Upper lobe of left lung (tissue), 6 donors: ENCODE measurements at places on chromosomes 11 and 22. TPM values are rescaled to one million over a fixed set of nuclear protein-coding genes. Genes with fewer than 3 reads are reported as not detected.

DNA sequence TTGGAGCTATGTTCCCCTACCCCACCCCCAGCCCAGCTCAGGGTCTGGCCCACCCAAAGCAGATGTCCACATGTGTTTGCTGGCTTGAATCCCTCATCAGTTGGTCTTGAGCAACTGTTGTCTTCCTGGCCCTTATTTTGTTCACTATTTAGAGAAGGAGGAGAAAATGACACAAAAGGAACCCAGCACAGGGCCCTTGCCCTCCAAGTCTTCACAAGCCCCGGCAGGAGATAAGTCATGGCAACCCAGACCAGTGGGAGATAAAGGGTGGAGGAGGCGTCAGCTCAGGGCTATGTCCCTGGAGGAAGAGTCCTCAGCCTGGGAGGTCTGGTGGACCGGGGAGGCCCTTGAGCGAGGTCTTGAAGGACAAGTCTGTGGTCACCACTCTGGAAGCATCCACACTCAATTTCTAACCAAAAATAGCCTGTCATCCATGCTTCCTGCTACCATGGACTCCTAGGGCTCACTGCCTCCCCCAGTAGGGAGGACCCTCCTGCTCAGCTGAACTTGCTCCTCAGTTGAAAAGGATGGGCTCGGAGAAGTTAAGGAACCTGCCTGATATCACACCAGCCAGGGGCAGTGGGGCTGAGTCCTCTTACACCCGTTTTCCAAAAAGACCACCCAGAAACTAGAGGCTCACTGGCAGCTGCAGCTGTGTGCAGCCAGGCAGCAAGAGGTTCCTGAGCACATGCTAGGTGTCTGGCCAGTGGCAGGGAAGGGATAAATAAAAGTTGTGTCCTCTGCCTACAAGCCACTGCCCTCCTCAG, 1.8 kb upstream of the RAB3IL1 start:
- H3K36me3 ChIP-seq, result no peaks in the 10 kb centered on the region
- peaks cover 33% of the 10 kb centered on the region for H3K4me1 ChIP-seq
- H3K27me3 ChIP-seq, result peaks cover 7% of the 10 kb centered on the region
- DNase-seq, result no peak
- no peak overlapping the region for H3K27ac ChIP-seq

DNA sequence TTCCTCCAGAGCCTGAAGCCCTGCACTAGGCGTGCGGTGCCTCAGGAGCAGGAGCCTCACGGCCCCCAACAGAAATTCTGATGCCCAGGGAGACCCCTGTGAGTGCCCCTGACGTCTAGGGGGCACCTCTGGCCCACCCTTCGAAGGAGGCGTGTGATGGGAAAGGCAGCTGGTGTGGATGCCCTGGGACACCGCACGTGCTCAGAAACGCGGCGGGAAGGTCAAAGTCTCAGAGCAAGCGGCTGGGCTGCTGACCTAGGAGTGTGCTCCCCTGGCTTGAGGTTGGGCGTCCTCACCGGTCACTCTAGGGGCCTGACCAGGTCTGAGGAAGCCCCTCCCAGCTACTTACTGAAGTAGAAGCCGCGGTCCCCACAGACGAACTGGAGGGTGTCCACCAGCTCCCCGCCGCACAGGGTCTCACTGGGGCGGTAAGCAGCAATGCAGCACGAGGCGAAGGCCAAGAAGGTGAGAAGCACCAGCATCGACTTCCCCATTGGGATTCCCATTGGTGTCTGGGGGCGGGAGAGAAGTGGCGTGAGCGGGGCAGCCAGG, 4.1 kb downstream of the IGF2 start:
- H3K27me3 ChIP-seq, result peaks cover 37% of the 10 kb centered on the region
- no peaks in the 10 kb centered on the region for H3K36me3 ChIP-seq
- H3K27ac ChIP-seq, result no peak overlapping the region
- no peak for DNase-seq
- H3K4me3 ChIP-seq, result no peak overlapping the region

GRCh38 chr11:119696378-119697222, 32.4 kb downstream of the NECTIN1 start:
- peaks cover 19% of the 10 kb centered on the region for H3K4me1 ChIP-seq
- no peak for DNase-seq
- H3K27ac ChIP-seq, result no peak overlapping the region
- no peaks in the 10 kb centered on the region for H3K36me3 ChIP-seq
- H3K27me3 ChIP-seq, result no peaks in the 10 kb centered on the region
- no peak overlapping the region for H3K4me3 ChIP-seq

DNA sequence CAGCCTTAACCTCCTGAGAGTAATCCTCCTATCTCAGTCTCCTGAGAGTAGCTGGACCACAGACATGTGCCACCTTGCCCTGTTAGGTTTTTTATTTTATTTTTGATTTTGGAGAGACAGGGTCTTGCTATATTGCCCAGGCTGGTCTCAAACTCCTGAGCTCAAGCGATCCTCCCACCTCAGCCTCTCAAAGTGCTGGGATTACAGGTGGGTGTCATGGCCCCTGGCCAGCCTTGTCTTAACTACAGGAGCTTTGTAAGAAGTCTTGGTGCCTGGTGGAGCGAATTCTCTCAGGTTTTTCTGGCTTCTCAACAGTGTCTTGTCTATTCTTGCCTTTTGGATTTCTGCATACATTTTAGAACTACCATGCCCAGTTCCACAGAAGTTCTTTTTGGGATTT, 546.4 kb downstream of the TBC1D22A start:
- no peaks in the 10 kb centered on the region for H3K4me1 ChIP-seq
- H3K36me3 ChIP-seq, result no peaks in the 10 kb centered on the region
- H3K4me3 ChIP-seq, result no peak overlapping the region
- no peaks in the 10 kb centered on the region for H3K27me3 ChIP-seq

GRCh38 chr11:114746013-114746412, 67.7 kb downstream of the NXPE2 start:
- H3K36me3 ChIP-seq, result no peaks in the 10 kb centered on the region
- no peaks in the 10 kb centered on the region for H3K27me3 ChIP-seq
- no peak overlapping the region for H3K27ac ChIP-seq
- no peak overlapping the region for H3K4me3 ChIP-seq

GRCh38 chr11:2400762-2401435, 349 bp downstream of the TSSC4 start:
- DNase-seq, result no peak
- peaks cover 38% of the 10 kb centered on the region for H3K36me3 ChIP-seq
- peak overlapping the region; percentile 96 for H3K27ac ChIP-seq
- H3K4me3 ChIP-seq, result peak overlapping the region; percentile 76
- peaks cover 27% of the 10 kb centered on the region for H3K4me1 ChIP-seq
- no peaks in the 10 kb centered on the region for H3K27me3 ChIP-seq

- no peaks in the 10 kb centered on the region for H3K36me3 ChIP-seq
- no peaks in the 10 kb centered on the region for H3K4me1 ChIP-seq
- no peak overlapping the region for H3K4me3 ChIP-seq
- no peak overlapping the region for H3K27ac ChIP-seq
- DNase-seq, result no peak
These were observed 48.6 kb downstream of the TRIM29 start for GRCh38 chr11:120089036-120090001.

DNA sequence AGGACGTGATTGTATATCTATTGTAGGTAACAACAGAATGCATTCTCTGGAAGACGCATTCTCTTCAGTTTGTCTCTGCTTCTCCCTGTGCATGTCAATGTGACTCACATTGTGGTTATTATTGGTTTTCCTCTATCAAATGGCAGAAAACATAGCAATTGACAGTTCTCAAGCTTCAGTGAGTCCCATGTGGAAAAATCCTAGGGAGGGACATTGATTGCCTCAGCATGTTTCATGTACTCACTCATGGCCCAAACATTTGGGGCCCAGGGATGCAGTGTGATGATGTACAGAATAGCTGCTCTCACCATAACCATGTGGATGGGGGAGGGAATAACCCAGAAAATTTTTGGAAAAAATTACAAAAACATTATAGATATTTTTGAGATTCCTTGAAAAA, 9.3 kb upstream of the ARL14EP start:
- H3K27me3 ChIP-seq, result no peaks in the 10 kb centered on the region
- no peaks in the 10 kb centered on the region for H3K4me1 ChIP-seq
- no peak for DNase-seq
- H3K27ac ChIP-seq, result no peak overlapping the region
- H3K36me3 ChIP-seq, result no peaks in the 10 kb centered on the region

DNA sequence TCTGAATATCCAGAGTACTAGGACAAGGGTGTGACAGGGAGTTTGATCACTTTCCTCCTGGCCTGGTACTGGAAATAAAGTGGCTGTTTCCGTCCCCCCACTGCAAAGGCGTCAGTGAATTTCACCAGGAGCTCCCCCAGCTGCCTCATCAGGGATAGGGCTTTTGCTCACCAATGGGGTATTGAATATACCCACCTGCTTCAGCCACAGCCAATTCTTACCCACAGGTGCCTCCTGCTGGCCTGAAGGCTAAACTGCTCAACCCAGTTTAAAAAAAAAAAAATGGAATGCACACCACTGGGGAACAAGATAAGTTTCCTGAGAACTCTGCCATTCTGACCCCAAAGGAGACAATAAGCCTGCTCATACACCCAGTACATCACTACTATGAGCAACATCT, 65.3 kb upstream of the MS4A8 start:
- DNase-seq, result no peak
- H3K27ac ChIP-seq, result no peak overlapping the region
- H3K4me1 ChIP-seq, result no peaks in the 10 kb centered on the region
- H3K36me3 ChIP-seq, result no peaks in the 10 kb centered on the region

- H3K4me1 ChIP-seq, result no peaks in the 10 kb centered on the region
- H3K36me3 ChIP-seq, result peaks cover 44% of the 10 kb centered on the region
- DNase-seq, result no peak
- H3K4me3 ChIP-seq, result no peak overlapping the region
- H3K27me3 ChIP-seq, result no peaks in the 10 kb centered on the region
These were observed 16.1 kb downstream of the COMMD9 start for GRCh38 chr11:36273110-36273509.

GRCh38 chr11:28756977-28757376, 648.8 kb downstream of the METTL15 start:
- no peaks in the 10 kb centered on the region for H3K36me3 ChIP-seq
- DNase-seq, result no peak
- H3K4me1 ChIP-seq, result no peaks in the 10 kb centered on the region

DNA sequence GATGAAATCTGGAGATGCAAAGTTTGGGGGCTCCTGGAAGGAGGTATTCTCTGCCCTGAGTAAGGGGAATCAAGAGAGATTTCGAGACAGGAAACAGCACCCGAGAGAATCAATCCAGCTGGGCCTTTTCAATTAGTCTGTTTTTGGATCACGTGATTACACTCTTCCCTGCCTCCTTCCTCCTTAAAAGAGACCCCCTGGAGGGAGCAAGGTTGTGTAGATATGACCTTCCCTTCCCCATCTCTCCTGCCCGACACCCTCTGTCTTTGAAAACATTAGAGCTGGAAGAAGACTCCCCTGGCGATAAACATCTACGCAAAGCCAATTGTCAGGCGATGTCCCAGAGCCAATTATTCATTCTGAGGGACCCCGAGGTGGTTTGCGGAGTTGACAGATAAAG, 407.9 kb downstream of the MIAT start:
- H3K27me3 ChIP-seq, result no peaks in the 10 kb centered on the region
- no peak overlapping the region for H3K4me3 ChIP-seq
- no peaks in the 10 kb centered on the region for H3K36me3 ChIP-seq
- H3K4me1 ChIP-seq, result no peaks in the 10 kb centered on the region

Gene F2
- 0.40 TPM for total RNA-seq

Gene CCDC15
- 0.91 TPM for total RNA-seq

Gene SORL1
- total RNA-seq, result 33.4 TPM

Gene MIAT
- total RNA-seq, result 3.6 TPM

Gene OR52I2
- not detected for total RNA-seq

Gene BIK
- total RNA-seq, result not detected
